ENCODE measurements at places on chromosomes 7 and 10.

DNA sequence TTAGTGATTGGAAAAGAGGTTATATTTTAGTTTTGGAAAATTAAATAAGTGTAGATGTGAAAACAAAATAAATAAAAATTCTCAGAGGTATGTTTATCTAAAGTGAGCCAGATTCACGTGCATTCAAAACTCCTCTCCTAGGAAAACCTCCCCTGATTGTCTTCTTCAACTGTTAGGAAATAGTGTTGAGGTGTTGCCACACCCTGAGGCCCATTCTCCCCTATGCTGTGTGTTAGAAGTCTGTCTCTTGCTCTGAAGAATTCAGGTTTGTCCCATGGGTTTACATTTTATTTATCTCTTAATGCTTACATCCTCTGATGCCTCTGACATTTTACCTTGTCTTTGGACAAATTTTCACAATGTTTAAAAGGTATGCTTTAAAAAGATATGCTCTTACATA is 40.3 kb downstream of the PTPRE start:
- no peak for DNase-seq

DNA sequence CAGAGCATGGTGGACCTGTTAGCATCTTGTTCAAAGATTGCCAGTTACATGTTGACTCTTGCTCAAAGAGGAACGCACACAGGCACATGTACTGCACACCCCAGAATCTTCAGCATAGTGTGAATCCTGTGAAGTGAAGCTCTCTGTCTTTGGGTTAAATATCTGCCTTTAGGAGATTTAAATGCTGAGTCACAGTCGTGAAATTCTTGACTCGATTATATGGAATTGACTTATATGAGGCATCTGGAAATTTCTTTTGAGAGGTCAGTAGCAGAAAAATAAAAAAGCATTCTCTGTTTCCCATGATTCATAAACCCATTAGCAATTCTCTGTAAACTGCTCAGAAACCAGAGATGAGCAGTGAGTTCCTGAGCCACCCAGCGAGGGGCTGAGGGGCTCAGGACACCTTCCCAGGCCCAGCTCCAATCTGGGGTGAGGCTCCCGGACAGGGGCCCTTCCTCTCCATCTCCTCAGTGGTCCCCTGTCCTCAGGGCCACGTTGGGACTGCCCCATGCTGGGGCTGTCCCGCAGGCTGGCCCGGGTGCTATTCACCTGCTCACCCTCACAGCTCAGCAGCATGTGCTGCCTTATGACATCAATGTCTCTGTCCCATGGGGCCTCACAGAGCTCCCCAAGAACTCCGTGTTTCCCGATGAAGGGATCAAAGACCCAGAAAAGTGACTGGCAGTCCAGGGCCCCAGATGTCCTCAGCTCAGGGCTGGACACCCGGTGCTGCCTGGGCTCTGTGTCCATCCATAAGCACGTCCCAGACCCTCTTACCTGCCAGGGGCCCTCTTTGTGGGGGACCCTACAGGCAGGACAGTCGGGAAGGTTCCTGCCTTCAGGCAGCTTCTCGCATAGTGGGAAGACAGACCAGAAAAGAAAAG is 50.0 kb upstream of the INSIG1 start:
- DNase-seq, result no peak

- DNase-seq, result no peak
Measured at GRCh38 chr7:77778535-77778934, 19.7 kb downstream of the TMEM60 start.

- DNase-seq, result no peak
Measured at GRCh38 chr7:82481499-82482097, 38.0 kb upstream of the CACNA2D1 start.

GRCh38 chr7:64651203-64651602 is 14.7 kb upstream of the ZNF107 start:
- DNase-seq, result no peak

GRCh38 chr7:124031406-124031805 is 1.5 kb downstream of the TMEM229A start:
- no peak for DNase-seq

DNA sequence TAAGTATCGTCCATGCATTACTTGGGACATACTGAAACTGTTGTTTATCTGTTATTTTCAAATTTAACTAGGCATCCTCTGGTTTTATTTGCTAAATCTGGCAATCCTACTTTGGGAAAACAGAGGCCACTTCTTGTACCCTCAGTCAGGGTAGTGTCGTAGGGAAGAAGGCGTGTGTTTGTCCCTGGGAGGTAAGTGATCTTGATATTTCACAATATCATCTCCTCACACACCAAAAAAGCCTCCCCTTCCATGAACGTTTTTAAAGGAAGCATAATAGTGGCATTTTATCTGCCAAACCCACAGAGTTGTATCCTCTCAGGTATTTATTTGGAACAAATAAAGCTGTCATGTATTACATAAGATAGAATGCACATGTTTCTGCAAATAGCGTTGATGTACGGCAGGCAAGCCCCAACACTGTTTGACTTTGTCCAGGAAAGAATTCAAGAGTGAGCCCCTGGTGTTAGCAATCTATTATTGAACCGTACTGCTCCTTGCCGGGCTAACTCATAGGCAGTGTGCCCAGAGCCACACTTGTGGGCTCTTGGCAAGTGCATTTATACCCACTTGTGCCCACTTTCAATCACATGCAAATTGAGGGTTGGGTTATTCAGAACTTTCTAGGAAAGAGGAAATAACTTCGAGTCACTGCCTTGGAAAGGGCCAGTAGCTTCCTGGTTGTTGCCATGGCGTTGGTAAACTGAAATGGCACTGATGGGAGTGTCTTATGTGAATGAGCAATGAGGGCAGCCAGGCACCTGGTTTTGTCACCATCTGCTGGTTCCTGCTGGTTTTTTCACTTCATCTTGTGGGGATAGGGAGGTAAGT is 266.0 kb downstream of the USP6NL start:
- DNase-seq, result peak; percentile 74

- DNase-seq, result peak; percentile 89
Measured at GRCh38 chr10:32367793-32368453, 21.0 kb upstream of the EPC1 start.

GRCh38 chr7:32273297-32273696 is 203.1 kb upstream of the PDE1C start:
- DNase-seq, result no peak

- DNase-seq, result no peak
Measured at GRCh38 chr10:133353202-133353959, 4.4 kb downstream of the FUOM start.

DNA sequence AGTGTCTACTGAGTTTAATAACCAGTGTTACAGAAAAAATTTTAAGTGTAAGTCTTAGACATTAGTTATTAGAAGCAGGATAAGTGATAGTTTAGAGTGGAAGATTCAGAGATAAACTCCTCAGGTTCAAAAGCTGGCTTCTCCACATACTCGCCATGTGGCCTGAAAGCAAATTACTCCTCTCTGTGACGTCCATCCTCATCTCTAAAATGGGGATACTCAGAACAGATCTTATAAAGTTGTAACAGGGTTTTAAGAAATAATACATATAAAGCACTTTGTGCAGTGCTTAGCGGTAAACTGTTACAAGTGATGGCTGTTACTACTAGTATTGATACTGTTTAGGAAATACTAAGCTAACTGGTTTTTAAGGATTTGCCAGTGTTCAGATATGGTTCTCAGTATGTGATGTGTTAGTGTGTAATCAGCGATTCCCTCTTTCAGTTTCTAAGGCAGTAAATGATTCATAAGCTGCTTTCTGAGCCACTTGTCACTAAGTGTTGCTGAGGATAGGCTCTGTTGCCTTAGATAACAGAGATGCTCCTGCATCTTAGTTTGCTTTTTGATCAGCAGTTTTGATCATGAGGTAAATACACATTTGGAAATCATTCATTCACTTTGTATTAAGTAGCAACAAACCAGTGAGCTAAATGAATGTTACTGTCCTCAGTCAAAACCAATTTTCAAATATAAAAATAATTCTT is 58.7 kb downstream of the CYP51A1 start:
- no peak for DNase-seq

DNA sequence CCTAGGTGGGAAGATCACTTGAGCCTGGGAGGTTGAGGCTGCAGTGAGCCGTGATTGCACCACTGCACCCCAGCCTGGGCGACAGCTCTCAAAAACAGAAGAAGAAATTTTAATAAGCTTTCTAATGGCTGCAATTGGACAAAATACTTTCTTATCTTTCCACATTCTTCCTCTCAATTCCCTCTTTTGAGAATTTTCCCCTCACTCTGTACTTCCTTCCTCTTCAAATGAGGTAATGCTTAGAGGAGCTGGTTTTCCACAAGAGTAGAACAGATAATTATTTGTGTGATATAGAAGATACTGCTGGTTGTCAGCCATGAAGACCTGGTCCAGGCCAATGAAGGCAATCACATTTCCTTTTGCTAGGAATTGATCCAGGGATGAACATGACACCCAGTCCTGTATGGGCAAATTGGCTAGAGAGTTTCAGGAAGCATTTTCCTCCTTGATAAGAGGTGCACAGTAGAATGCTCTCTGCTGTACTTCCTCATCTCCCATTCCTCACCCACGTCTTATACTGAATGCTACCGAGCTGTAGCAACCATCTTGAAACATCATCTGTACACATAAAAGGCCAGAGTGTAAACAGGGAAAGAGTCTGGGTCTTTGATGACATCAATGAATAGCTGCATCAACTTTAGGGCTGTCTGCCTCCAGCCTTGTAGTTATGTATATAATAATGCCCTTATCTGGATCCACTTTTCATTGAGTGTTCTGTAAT is 103.9 kb downstream of the CDK6 start:
- DNase-seq, result peak; percentile 33

GRCh38 chr7:91373111-91373800 is 109.0 kb downstream of the FZD1 start:
- peak; percentile 68 for DNase-seq

DNA sequence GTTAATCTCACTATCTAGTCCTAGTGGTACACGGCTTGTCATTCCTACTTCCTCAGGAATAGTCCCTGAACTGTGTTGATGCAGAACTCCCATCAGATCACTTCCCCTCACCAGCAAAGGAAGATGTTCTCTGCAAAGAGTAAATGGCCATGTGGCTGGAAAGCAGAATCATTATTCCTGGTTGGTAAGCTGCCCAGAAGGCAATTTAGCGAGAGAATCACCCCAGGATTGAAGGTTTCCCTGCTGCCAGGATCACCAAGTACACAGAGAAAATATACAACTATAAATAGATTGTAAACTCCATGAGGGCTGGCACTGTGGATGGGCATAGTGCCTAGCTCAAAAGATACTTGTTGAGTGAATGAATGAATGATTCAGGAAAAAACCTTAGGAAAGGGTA is 115.0 kb downstream of the GFRA1 start:
- no peak for DNase-seq

DNA sequence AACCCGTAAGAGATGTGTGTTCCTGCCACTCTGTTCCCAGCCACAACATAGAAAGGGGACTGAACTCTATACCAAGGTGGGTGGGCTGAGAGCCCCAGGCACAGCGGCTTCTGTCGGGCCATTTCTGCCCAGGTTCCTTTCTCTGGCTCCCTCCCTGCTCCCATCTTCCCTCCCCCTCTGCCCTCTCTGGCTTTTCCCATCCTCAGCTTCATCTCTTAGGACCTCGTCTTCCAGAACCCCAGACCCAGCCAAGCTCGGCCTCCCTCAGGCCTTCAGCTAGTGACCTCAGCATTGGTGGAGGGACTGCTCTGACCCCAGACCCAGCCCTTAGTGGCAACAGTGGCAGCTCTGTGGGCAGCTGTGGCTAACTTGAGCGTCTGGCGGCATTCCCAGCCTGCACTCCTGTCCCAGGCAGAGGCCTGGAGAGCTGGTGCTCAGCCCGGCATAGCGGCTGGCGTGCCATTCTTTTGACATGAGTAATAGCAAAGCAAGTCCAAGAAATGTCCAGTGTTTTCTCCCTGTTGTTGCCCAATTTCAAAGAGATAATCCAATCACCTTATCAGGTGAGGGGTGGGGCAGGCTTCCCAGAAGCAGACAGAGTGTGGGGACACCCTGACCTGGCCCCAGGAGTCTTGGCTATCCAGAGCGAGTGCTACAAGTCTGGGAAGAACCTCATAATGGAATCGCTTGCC is 15.9 kb downstream of the PTPRE start:
- DNase-seq, result no peak

DNA sequence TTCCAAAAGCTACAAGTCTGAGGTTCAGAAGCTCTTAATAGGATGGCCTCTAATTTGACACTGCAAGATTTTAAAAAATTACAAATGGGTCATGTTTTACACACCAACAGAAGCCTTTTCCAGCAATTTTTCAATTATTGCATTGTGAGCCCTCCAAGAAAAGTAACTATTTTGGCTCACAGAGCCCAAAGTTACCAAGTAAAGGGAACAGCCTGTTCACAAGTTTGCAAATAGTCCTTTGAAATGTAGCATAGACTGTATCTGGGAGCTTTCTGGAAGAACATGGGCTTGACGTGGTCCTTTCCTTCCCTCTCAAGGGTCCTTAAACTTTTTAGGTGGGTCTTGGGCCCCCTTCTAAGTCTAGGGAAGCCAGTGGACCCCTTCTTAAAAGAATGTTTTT is 1.3 kb upstream of the GDF10 start:
- DNase-seq, result no peak

GRCh38 chr10:94363251-94363565 is 469 bp upstream of the NOC3L start:
- no peak for DNase-seq

DNA sequence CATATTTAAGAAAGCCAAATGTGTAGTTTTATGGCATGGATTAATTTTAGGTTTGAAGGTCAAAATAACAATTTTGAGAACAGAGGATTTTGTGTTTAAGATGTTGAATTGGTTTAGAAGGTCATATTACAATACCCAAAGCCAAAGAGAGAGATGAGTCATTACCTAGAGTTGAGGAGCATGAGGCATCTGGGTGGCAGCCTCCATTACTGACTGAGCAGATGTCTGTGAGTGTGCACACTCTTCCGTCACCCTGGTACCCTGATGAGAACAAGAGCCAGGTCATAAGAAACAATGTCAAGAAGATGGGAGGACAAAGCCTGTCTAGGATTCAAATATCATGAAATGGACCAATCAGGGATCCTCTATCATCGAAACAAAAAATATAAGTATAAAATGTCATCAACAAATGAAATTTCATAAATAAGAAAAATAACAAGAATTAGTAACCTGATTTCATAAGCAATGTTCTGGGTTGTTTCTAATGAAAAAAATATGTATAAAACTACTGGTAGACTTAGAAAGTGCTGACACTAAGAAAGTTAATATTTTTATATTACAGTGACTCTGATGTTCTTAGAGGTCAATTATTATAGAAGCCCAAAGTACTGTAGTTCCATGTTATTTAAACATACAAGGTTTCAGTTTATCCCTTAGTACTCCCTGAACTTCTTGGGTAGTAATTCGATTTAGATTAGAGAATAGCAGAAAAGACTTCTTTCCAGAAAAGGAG is 20.0 kb downstream of the CUBN start:
- DNase-seq, result peak; percentile 39
